ENCODE measurements at places on chromosomes 13 and 19.

DNA sequence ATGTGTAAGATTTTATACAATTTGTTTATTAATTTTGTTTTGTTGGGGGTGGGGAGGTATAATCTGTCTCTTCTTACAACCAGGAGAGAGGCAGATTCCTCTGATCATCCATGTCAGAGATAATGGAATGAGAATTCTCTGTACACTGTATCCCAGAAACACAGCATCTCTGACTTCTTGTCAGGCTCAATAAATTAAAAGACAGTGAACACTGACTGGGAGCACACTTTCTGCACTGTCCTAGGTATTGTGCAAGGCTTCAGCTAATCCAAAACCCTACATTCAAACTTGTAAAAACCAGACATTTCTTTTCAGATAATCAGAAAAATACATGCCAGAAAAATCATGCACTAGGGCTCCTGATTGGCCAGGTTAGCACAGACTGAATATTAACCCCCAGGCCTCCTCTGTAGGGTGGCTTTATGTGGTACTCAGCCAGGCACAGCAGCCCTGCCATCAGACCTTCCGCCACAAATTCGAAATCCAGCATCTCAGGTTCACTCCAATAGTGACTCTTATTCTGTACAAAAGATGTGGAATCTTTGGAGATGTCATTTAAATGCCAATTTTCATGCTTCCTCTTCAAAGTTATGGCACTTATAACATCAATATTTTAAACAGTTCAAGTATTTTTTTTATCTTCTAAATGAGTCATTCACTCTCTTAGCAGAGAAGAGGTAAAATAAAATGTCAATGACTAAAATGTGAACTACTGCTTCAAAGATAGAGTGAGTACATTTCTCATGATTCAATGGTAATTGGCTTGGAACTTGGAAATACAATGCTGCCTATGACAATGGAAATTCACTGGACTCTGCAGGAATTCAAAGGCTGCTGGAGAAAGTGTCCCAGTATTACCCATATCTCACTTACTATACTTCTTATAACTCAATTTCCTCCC, 211.5 kb downstream of the KLF12 start:
- no peak for DNase-seq

- peak; percentile 77 for DNase-seq
These were observed 30.0 kb downstream of the ZNF787 start for GRCh38 chr19:56091066-56091490.

DNA sequence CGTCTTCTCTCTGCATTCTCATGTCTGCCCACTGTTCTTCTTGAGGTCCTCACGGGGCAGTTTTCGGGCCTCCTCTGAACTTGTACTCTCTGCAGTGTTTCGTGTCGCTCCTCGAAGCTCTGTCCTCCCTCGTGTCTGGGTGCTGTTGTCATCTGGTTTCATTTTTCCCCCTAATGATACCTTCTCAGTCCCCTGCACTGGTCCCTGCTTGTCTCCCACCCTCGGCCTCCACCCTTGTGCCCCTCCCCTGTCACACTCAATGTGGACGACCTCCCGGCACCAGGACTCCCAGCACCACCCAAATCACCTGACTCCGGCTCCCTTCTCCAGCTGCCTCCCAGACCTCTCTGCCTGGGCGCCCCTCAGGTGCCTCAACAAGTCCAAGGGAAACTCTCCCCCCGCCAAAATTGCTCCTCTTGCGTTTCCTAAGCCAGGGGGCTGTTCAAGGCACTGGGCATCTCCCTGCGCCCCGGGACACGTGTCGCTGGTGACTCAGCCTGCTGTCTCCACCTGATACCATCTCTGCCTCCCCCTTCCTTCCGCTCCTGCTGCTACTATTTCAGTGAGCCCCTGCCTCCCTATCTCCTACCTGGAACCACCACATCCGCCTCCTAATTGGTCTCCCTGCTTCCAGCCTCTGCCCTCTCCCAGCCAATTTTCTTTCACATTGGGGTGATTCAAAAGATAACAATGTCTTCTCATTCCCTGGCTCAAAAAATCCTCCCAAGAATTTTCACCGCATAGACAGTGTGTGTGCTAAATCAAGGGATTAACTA, 49.5 kb downstream of the RFX2 start:
- DNase-seq: peak; percentile 15

- DNase-seq: peak; percentile 95
These were observed 395.0 kb downstream of the PCDH9 start for GRCh38 chr13:66835040-66835628.

- DNase-seq: no peak
These were observed 482.0 kb downstream of the PCDH20 start for GRCh38 chr13:60933638-60934037.

DNA sequence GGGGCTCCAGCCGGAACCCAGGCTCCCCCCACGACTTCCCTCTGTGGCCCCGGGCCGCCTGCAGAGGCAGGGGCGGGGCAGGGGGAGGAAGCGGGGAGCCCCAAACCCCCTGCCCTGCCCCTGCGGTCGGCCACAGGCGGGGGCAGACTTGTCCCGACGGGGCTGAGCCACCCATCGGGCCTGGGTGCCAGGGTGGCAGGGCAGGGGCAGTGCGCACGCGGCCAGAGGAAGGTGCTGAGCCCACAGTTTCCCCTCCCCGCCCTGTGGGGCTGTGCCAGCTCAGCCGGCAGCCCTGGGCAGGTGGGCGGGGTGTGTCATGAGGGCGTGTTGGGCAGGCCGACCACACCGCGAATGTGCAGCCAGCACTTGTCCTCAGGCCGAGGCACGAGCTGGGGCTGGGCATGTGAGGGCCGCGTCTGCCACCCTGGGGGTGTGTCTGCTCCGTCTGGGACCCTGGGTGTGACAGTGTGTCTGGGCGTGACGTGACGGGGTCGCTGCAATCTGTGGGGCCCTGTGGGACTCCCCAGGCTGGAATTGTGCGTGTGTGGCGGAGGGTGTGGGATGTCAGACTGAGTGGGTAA, 17.7 kb downstream of the CCDC97 start:
- peak; percentile 51 for DNase-seq

- DNase-seq: no peak
These were observed 20.0 kb upstream of the ZSCAN18 start for GRCh38 chr19:58117841-58118575.

DNA sequence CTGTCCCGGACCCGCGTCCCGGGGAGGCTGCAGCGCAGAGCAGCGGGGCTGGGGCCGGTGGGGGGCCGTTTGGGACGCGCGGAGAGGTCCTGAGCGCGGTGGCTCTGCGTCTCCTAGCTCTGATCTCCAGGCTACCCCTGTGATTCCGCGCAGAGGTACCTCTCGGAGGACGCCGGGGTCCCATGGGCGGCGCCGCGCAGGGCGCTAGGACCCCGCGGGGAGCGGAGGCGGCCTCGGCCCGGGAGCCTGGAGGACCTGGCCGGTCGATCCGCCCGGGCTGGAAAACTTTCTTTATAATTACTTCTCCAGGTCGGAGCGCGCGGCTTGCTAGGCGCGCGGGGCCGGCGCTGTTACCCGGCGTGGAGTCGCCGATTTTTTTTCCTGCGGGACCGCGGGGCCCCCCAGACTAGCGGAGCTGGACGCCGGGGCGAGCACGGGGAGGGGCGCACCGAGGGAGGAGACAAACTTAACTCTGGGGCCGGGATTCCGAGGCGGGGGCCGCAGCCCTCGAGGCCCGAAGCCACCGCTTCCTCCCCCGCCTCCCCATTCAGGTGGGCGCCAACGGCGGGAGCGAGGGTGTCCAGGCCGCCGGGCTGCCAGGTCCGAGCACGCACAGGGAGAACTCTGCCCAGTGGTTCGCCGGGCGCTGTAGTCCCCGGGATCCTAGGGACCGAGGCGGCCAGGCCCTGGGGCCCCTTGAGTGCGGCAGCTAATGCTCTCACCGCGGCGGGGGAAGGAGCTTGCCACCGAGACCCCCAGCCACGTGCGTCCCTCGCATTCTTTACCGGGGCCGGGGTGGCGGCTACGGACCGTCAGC, 848 bp upstream of the CEBPA start:
- DNase-seq: peak; percentile 48

- DNase-seq: no peak
These were observed 42.7 kb downstream of the ARHGAP35 start for GRCh38 chr19:46903458-46903857.

DNA sequence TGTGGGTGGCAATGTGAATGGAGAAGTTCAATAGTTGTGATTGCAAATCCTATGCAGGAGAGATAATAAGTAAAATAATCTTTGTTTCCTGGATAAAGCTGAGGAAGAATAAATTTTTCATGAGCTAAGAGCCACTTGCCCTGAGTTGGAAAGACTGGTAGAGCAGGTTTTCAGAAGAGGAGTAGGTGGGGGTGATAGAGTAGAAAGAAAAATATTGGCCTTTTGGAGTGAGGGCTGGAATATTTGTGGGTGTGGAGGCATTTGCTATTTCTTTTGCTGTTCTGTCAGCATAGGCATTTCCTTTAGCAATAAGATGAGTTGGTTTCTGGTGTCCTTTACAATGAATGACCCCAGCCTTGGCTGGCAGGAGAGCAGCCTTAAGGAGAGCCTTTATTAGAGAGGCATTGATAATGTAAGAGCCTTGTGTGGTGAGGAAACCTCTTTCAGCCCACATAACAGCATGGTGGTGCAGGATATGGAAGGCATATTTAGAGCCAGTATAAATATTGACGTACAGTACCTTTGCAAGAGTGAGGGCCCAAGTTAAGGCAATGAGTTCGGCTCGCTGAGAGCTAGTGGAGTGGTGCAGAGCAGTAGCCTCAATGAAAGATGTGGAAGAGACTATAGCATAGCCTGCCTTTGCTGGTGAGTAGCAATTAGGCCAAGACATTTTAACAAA, 11.6 kb upstream of the ZNF431 start:
- no peak for DNase-seq

DNA sequence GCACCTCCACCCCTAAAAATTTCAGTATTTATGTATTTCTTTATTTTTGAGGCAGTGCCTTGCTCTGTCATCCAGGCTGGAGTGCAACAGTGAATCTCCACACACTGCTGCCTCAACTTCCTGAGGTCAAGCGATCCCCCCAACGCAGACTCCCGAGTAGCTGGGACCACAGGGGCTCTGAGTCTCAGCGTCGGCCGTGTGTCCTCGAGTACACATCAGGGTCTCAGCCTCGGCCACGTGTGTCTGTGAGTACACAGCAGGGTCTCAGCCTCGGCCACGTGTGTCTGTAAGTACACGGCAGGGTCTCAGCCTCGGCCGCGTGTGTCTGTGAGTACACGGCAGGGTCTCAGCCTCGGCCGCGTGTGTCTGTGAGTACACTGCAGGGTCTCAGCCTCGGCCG, 21.2 kb downstream of the C2CD4C start:
- DNase-seq: no peak

- no peak for DNase-seq
These were observed 11.8 kb downstream of the DAPK3 start for GRCh38 chr19:3958836-3959765.

DNA sequence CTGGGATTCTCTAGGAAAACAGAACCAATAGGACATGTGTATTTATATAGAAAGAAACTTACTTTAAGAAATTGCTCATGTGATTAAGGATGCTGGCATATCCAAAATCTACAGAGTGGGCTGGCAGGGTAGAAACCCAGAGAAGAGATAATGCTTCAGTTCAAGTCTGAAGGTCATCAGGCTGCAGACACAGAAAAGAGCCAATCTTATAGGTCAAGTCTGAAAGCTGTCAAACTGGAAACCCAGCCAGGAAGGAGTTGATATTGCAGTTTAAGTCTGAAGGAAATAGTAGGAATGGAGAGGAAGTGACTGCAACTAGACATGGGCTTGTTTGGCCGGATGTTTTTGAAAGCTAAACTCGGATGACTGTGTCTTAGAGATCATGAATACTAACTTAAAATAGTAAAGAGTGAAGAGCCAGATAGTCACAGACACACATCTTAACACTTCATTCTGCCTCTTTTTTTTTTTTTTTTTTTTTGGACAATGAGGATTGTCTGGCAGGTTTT, 125.3 kb upstream of the GPC6 start:
- DNase-seq: no peak

GRCh38 chr13:49802426-49802825, 9.9 kb upstream of the KPNA3 start:
- no peak for DNase-seq

GRCh38 chr19:46859637-46860124, 1.1 kb upstream of the ARHGAP35 start:
- peak; percentile 65 for DNase-seq

GRCh38 chr19:7738023-7738422, 6.1 kb upstream of the CLEC4G start:
- DNase-seq: no peak

DNA sequence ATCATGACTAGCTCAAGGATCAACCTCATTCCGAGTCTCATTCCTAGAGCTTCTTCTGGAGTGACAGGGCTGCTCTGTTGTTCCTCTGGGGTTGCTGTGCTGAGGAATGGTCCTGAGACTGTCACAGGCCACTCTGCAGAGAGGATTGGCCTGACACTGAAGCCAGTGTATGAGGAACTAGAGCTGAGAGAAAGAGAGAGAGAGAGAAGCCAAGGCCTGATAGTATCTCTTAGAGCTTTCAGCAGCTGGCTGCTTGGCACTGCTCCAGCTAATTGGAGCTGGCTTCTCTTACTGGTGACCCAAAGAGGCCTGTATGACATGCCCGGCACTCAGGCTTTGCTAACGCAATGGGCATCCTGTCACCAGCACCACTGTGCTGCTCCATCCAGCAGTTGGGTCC, 73.4 kb upstream of the FLT1 start:
- DNase-seq: peak; percentile 76

DNA sequence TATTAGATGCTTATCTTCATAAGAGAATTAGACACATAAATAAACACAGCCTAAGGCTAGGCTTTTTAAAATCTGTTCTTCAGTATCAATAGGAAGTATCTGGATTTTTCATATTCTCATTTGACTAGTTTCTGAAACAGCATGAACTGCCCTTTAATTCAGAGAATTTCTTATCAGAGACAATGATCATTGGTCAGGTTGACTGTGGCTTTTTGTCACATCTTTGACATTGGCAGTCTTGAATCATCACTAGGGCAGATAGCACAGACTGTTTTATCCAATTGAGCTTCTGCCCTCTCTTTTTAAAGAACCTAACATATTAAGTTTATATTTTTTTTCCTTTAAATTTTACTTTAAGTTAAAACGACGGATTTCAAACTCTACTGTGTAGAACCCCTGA, 59.6 kb downstream of the DPY19L3 start:
- no peak for DNase-seq

- no peak for DNase-seq
These were observed 4.6 kb downstream of the TLE2 start for GRCh38 chr19:3024509-3024869.

DNA sequence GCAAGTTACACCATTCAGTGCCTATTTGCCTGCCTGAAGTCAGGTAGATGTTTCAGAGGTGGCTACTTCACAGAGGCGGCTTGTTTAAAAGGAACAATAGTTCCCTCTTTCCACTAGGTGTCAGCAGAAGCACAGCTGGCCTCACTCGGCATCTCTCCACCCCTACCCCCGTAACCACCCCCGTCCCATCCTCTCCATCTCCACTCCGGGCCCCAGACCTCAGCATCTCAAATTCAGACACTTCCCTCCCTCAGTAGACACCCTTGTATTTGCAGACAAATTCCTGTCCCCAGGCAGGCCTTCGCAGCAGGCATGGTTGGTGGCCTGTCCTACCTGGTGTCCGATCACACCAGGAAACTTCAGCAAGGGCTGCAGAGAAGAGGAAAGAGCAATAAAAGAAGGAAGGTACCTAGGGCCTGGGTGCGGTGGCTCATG, 9.1 kb upstream of the DPP9 start:
- DNase-seq: no peak
